ENCODE measurements at places on chromosomes 4 and X.

DNA sequence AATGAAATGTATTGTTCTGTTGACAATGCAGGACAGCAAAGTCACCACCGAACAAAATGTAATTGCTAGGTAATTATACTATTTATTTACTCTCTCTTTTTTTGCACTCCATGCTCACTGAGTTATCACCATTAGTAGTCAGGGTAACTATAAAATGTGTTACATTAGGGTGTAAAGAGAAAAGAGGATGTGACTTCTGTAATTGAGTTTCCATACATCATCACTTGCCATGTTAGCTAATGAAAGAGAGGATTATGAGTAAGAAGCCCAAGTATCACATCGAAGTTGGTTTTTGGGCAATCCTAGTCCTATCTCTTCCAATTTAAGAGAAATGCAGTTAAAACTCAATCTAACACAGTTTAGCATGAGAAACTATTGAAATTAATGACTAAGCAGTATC, 7.6 kb downstream of the ZXDA start:
- no peak for DNase-seq

- peak; percentile 56 for DNase-seq
Measured at GRCh38 chr4:67049446-67049845, 495.9 kb downstream of the CENPC start.

GRCh38 chr4:6217716-6218381, 17.5 kb upstream of the JAKMIP1 start:
- DNase-seq, result peak; percentile 26

DNA sequence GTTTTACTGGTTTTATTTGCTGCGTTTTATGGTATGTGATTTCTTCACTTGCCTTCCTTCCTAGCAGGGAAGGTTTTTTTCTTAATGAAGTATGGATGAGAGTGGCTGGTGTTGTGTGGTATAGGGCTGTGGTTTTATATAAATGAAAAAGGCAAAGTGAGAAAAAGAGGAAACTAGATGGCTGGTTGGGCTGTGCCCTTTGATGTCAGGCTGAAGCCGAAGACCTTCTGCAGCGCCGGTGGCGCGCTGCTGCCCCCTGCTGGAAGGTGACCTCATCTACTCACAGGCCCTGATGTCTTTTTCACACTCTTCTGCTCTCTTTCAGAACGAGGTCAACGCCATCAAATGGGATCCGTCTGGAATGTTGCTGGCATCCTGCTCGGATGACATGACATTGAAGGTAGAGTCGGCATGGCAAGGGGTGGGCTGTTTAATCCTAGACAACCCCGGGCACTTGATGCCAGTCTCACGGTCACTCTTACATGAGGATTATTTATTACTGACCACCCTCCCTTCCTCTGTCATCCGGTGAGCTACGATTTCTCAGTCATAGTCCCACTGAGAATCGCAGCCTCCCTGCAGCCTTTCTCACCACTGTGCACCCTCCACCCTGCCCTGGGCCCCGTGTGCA, 56.6 kb downstream of the GPR143 start:
- peak; percentile 88 for DNase-seq

GRCh38 chr4:153655928-153656327, 28.2 kb upstream of the TLR2 start:
- DNase-seq, result no peak

- no peak for DNase-seq
Measured at GRCh38 chr4:118296729-118297128, 56.1 kb downstream of the PRSS12 start.

GRCh38 chrX:53483838-53484405, 49.8 kb upstream of the HSD17B10 start:
- DNase-seq, result no peak

DNA sequence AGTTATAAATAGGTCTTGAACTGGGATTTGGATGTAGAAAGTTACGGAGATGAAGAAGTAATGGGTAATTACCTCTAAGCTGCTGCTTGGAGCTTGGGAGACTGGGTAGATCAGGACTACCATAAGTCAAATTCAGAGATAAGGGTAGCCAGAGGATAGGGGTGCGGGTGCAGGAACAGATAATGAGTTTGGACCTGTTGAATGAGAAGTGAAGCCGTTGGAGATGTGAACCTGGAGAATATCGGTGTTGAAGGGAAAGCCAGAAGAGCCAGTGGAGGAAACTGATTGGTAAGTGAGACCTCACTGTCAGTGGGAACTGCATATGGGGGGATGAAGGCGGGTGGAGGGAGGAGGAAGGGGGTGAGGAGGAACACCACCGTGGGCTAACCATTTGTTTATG, 618 bp upstream of the FOXO4 start:
- no peak for DNase-seq

GRCh38 chr4:37324546-37324945, 80.0 kb downstream of the NWD2 start:
- no peak for DNase-seq

GRCh38 chrX:117985241-117985640, 131.4 kb downstream of the KLHL13 start:
- DNase-seq, result peak; percentile 54

GRCh38 chrX:133645977-133646718, 230.9 kb upstream of the GPC4 start:
- DNase-seq, result no peak

DNA sequence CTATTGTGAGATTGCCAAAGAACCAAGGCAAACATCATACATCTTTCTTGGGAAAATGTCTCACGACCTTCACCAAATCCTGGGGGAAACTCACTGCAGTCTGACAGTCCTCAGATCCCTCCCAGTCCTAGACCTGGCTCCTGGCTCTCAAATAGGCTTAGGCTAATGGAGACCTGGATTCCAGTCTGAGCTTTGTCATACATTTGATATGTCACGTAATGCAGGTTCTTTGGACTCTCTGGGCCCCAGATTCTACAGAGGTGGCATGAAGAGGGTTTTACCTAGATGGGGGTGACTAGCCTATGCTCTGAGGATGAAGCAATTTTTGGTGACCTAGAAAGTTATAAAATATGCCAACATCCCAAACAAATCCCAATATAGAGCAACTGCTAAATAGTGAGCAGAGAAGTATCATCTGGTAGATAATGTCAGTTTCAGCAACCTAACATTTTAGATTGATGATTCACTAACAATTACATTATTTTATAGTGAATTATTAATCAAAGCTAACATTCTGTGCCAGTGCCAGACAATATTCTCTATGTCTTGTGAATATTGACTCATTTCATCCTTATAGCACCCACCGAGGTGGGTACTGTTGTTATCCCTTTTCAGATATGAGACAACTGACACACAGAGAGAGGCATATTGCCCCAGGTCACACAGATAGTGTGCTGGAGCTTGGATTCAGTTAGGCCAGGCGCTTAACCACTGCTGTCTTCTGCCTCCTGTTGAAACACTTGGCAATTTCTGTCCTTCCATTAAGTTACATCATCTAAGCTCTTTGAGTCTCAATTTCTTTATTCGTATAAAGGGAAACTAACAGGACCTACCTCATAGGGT, 195.4 kb upstream of the MAMLD1 start:
- no peak for DNase-seq

- DNase-seq, result no peak
Measured at GRCh38 chr4:80489798-80490197, 154.3 kb downstream of the CFAP299 start.

DNA sequence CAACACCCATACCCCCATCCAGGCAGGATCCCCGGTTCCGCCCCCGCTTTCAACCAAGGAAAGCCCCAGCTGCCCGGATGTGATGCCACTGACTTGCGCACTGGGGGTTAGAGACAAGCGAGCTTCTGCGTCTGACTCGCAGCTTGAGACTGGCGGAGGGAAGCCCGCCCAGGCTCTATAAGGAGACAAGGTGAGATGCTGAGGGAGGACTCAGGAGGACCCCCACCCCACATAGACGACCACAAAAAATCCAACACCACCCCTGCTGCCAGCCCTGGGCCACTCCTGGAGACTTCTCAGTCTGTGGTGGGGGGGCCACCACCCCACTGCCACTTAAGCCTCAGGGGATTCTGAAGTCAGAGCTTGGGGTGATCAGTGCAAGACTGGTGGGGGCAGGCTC, at the start of gene MAGEA4:
Gene MAGEA4, plus strand, starts transcription at position 110 of the 400 bp plus-strand sequence. CDS start 10,776 bp downstream, outside the sequence.
- DNase-seq, result no peak

DNA sequence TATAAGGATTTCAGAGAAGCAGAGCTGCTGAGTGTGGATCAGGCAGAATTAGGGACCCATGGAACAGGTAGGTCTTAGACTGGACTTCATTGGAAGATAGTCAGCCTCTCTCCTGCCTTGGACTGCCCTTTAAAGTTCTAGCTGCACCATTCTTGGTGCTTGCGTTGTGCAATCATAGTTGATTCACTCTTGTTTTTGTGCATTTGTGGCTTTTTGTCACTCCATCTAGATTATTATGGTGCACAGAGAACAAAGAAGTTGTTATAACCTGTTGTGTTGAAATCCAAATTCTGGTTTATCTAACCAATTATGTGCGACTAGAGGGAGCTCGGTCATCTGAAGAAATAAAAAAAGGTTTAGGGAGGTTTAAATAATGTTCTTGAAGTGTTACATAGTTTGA, 59.3 kb downstream of the JADE1 start:
- DNase-seq, result no peak

- DNase-seq, result no peak
Measured at GRCh38 chr4:146178126-146178525, 2.6 kb downstream of the LSM6 start.

GRCh38 chr4:45663628-45664081, 460.2 kb downstream of the GABRG1 start:
- no peak for DNase-seq

DNA sequence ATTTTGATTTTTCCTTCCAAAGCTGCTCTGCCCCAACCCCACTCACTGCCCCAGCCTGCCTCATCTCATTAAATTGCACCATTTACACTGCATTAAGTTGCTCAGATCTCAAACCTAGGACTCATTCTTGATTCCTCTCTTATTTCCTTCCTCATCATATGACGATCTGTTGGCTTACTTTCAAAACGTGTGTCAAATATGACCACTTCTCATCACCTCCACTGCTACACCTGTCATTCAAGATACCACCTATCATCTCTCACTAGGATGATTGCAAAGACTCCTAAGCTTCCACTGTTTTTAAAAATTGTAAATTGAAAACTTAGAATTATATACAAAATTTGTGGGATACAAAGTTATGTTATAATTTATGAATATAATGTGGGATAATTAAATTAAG, 147.1 kb downstream of the DCK start:
- DNase-seq, result no peak

- peak; percentile 74 for DNase-seq
Measured at GRCh38 chr4:8439914-8440491, 520 bp downstream of the ACOX3 start.

GRCh38 chr4:188196134-188196735, 57.0 kb downstream of the TRIML1 start:
- peak; percentile 63 for DNase-seq

- peak; percentile 50 for DNase-seq
Measured at GRCh38 chr4:53620956-53621355, 29.7 kb upstream of the LNX1 start.

DNA sequence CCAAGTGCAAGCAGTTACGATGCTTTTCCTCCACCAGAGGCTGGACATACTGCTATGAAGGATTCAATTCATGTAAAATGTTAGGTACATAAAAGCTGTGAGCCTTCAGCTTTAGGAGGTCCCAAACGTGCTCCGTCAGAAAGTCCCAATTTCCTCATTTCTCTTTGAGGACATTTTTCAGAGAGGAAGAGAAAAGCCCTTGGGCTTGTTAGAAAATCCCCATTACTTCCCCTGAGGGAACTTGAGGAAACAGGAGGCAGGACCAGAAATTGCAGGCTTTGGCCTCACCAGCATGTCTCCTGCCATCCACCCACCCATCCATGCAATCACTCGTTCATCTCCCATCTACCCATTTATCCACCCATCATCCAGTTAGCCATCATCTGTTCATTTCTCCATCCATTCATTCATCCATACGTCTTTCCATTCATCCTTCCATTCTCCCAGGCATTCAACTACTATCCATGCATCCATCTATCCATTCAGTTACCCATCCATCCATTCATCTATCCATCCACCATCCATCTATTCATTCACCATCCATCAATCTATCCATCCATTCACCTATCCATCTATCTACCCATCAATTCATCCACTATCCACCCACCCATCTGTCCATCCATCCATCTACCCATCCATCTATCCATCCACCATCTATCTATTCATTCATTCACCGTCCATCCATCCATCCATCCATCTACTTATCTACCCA, 223.5 kb downstream of the AFAP1 start:
- DNase-seq, result no peak

- no peak for DNase-seq
Measured at GRCh38 chr4:1534876-1535526, 128.8 kb upstream of the NKX1-1 start.

DNA sequence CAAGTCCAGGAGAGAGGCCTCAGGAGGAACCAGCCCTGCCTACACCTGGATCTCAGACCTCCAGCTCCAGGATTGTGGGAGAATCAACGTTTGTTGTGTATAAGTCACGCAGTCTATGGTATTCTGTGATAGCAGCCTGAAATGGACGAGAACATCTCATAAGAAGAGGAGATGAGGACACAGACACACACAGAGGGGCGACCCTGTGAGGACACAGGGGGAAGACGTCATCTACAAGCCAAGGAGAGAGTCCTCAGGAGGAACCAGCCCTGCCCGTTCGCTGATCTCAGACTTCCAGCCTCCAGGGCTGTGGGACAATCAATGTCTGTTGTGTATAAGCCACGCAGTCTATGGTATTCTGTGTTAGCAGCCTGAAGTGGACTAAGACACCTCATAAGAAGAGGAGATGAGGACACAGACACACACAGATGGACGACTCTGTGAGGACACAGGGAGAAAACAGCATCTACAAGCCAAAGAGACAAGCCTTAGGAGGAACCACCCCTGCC, 20.3 kb downstream of the P2RY8 start:
- no peak for DNase-seq

DNA sequence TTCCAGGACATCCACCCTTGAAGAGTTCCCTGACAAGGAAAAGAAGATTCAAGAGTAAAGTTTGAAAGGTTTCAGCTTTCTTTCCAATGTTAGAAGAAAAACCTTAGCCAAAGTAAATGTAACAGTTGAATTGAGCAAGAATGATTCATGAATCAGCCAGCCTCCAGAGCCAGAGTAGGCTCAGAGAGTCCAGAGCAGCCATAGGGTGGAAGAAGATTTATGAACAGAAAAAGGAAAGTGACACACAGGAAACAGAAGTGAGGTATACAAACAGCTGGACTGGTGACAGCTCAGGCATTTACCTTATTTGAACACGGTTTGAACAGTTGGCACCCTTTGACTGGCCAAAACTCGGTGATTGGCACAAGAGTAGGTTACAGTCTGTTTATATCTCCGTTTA, 63.2 kb downstream of the QDPR start:
- no peak for DNase-seq

GRCh38 chr4:55440786-55441185, 45.0 kb downstream of the TMEM165 start:
- no peak for DNase-seq

GRCh38 chr4:24794916-24795665, at the start of gene SOD3:
TSS of gene SOD3 (plus strand) at chr4:24795573. CDS start at chr4:24799522, 3,949 bp downstream.
- DNase-seq, result peak; percentile 93

- no peak for DNase-seq
Measured at GRCh38 chrX:53257670-53258423, 23.5 kb downstream of the IQSEC2 start.

DNA sequence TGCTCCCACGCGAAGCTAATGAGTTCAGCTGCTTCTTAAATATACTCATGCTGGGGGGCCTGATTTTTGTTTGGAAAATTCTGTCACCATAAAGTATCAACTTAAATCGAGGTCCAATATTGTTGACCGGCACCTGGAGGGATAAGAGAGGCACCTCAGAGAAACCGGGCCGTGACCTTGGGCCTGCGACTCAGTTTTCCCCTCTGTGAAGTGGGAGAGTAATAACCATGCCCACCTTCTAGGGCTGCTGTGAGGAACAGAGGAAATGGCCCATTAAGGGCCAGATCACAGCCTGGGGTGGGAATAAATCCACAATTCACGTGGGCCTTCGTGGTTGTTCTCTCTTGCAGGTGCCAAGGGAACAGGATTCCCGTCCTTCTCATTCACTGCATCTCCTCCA, 39.4 kb downstream of the ZBTB49 start:
- peak; percentile 8 for DNase-seq

All from endodermal cell (in vitro differentiated cells).